ELF-1 (cell line): ENCODE measurements at places on chromosomes 1 and 21.

- no peak for DNase-seq
These were observed 174.9 kb downstream of the ETS2 start for GRCh38 chr21:38980416-38981313.

- no peak for DNase-seq
These were observed 76.9 kb upstream of the KAZN start for GRCh38 chr1:14521622-14522021.

DNA sequence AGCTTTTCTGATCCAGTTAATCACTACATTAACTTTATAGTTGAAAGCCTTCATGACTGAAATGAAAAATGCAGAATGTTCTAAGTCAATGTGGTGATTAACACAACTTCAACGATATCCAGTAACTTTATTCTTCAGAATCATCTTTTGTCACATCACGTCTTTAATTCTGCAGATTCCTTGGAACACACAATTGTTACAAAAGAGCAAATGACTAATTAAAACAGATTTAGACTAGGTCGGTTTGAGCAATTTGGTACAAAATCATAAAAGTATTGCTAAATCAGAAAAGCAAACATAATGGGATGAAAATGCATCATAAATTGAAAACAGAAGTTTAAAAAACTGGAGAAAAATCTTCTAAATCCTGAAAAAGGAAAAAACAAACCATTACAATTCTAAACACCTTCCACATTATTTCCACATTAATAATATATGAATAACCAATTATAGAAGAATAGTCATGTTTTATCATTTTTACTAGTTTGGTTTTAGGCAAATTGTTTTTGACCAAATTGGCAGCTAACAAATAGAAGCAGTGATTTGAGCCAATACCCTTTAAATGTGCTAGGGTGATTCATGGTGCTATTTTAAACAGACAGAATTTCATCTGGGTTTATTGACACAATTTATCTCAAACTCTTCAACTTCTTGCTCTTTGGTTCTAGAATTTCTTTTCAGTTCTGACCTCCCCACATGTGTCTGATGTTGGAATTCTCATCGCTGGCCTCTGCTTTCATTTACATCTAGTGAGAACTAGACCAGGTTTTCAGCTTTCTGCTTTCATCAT is 468.1 kb upstream of the PTBP2 start:
- DNase-seq = no peak

- DNase-seq = no peak
These were observed 559.0 kb upstream of the PLXNA2 start for GRCh38 chr1:208803011-208803811.

DNA sequence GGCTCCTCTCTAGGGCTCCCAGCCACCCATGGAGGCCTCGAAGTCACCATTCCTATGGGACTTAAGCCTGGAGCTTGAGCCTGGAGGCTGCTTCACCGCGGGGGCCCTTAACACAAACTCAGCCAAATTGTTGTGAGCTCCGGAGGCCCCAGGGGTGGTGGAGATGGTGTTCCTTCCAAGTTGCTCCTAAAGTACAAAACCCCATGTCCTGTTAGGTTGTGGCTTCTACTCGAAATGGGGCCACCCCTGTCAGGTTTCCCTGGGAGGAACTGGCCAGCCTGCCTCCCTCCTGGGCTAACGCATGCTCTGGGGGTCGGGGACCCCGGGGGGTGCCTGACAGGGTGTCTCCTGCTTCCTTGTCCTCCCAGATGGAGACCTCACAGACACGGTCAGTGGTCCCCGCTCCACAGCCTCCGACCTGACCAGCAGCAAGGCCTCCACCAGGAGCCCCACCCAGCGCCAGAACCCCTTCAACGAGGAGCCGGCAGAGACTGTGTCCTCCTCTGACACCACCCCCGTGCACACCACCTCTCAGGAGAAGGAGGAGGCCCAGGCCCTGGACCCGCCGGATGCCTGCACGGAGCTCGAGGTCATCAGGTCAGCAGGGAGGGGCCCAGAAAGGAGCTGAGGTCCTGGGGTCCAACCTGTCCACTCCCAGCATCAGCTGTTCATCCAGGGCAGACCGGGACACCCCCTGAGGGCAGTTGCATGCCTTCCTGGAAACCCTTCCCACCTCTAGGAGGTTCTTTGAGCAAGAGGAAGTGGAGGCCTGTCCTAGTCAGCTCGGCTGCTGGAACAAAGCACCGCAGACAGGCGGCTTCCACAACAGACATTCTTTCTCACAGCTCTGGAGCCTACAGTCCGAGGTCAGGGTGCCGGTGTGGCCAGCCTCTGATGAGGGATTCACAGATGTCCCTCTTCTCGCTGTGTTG is 10.8 kb upstream of the SLC25A34 start:
- peak; percentile 93 for DNase-seq

DNA sequence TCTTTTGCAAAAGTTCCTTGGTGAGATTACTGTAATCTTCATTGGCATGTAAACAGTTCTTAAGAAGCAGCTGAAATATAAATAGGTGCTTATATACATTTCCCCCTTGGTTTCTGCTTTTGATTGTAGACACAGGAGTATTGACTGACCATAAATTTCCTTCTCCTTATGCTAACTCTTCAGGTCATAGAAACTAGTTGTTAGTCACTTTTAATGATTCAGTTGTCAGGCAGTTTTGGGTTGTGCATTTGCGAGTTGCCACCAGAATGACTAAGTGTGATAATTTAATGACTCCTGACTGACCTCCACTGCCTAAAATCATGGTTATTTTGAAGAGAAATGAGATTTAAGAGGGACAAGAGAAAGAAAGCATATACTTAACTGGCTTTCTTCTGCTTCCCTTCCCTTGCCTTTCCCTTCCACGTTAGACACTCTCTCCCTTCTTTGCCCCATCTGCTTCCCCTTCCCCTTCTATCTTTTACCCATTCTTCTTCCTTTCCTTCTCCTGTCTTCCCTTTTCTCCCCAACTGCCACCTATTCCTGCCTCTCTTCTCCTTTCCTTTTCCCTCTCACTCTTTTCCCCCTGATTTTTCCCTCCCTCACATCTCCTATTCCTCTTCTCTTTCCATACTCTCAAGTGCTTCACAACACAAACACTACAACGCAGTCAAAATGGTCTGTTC is 12.3 kb downstream of the ZMPSTE24 start:
- no peak for DNase-seq

- no peak for DNase-seq
These were observed 105.9 kb downstream of the ETS2 start for GRCh38 chr21:38911484-38912101.
